ENCODE measurements at places on chromosomes 2 and 18. TPM values are rescaled to one million over a fixed set of nuclear protein-coding genes. Genes with fewer than 3 reads are reported as not detected.
A peak's percentile ranks its signal among the peaks of the same experiment; 100 is the strongest.

The OR6B2 gene
- not detected for total RNA-seq

The SLC20A1 gene
- 61.3 TPM for total RNA-seq

The WIPF1 gene
- total RNA-seq: 5.6 TPM

The COL5A2 gene
- total RNA-seq: 253 TPM

DNA sequence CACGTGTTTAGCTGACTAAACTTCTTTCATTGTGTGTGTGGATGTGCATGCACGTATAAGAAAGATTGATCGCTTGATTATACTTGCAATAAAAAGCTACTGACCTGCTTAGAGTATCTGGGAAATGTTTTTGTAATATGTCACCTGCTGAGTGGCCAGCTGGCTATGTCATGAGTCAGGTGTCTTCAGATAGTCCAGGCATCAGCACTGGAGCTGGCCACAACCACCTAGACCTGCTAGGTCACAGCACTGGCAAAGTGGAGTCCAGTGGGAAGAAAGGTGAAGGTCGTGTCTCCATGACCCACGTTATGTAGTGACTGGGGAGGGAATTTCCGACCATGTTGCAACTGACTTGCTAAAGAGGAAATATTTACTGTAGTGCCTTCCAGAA, 147.0 kb downstream of the ESCO1 start:
- no peak for DNase-seq

GRCh38 chr2:72895759-72896281, 8.6 kb downstream of the SPR start:
- DNase-seq: peak; percentile 60

DNA sequence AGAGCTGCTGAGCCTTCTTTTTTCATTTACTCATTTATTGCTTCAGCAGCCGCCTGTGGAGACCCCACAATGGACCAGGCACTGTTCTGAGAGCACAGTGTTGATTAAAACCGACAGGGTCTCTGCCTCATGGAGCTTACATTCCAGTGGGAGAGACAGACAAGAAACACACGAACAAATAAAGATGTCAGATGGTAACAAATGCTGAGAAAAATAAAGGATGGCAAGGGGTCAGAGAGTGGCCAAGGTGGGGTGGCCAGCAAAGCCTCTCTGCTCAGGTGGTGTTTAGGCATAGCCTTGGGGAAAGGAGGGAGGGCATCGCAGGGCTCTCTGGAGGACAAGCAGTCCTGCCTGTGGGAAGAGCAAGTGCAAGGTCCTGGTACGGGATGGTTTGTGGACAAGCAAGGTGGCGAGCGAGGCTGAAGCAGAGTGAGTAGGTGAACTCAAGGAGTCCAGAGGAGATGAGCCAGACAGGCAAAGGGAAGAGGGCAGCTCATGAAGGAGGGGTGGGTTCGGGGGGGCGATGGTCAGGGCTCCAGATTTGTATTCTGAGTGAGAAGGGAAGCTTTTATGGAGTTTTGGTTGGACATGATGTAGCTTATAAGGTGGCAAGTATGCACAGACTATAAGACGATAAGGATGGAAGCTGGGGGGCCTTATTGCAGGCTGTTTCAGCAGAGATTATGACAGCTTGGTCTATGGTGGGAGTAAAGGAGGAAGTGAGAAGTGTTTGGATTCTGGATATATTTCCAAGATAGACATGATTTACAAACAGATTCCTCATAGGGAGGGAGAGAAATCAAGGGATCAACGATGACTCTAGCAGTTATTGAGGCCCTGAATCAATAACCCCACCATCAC, 8.8 kb upstream of the ITGB6 start:
- no peak for DNase-seq

- DNase-seq: no peak
Observed at GRCh38 chr18:76323891-76324290, 171.2 kb downstream of the ZNF516 start.

DNA sequence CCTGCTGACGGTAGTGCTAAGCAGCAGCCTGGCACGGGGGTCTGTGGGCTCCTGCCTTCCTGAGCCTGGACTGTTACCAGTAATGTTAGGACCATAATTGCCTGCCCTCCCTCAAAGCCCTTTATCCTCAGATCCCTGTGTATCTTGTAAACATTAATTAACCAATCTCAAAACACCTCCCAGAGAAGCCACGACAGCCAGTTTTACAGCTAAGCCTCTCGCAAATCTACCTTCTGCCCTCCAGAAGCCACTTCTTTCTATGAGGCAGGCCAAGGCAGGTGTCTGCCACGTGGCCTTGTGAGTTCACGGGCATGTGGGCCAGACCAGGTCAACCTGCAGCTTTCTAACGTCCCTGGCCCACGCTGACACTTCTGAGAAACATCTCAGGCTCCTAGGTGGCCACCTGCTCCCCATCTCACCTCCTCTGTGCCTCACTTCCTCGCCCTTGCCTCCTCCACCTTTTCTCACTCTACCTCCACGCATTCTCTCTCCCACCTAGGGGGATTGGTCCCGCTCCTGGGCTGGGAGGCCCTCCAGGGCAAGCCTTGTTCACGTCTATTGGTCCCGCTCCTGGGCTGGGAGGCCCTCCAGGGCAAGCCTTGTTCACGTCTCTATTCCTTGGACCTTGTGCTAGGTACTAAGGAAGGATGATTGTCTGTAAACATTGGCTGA, 64.3 kb downstream of the EDAR start:
- DNase-seq: no peak

DNA sequence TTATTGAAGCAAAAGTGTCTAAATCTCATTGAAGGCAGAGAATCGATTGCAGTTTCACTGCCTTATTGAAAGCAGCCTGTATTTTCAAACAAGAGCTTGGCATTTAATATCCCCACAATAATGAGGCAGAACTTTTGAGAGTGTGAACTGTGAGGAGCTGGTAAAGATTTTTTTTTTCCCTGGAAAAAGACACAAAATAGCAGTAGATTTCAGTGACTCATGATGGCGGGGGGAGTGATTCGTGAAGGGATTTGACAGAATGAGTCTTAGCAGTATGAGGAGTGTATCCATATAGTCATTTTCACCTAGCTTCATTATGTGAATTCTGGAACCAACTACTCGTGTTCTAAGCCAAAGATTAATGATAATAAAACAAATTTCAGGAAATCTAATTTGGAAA, 242.9 kb downstream of the ARL6IP6 start:
- DNase-seq: no peak

GRCh38 chr18:7070466-7070865, 47.1 kb downstream of the LAMA1 start:
- DNase-seq: no peak

Data from fibroblast of lung (primary cell).